Activated T-cell treated with anti-CD3 and anti-CD28 coated beads, Interleukin-2, amount 50 U/mL, for 48 hours (primary cell): ENCODE measurements at places on chromosomes 6 and 20.

DNA sequence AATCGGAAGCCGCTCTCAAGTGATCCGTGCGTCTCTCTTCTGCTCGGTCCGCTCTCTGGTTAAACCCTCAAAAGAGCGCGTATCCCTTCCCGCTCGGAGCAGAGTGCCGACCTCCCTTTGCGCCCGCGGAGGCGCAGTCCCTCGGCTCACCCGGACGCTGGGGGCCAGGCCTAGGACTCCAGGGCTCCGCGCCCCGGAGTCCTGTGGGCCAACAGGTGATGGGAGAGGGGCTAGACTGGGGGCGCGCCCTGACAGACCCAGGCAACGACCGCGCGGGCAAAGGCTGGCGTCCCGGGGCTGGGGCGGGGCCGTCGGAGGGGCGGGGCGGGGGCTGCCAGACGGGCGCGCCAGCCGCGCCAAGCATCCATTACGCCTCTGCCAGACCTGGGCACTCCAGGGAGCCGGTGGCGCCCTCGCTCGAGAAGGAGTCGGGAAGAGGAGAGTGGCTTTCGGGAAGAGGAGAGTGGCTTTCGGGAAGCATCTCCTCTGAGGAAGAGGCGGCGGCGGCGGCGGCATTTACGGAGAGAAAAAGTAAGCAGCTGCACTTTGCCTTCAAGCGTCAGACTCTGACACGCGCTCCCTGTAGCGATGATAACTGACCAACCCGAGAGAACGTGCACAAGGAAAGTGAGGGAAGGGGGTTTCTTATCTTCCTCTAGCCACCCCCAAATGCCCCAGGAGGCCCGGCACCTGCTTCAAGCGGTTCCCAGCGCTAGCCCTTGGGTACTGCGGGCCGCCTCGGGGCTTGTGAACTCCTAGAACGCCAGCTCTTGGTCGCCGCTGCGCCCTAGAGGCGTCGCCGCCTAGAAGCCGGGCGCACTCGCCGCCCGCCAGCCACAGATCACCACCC is 2.6 kb downstream of the EPHA7 start:
- peak; percentile 24 for DNase-seq

- DNase-seq = no peak
Measured at GRCh38 chr6:39182604-39183003, 46.7 kb downstream of the KCNK5 start.

GRCh38 chr6:126788861-126789365 is 329.6 kb upstream of the RSPO3 start:
- no peak for DNase-seq

GRCh38 chr20:32184961-32185603 is 22.5 kb downstream of the PLAGL2 start:
- no peak for DNase-seq

DNA sequence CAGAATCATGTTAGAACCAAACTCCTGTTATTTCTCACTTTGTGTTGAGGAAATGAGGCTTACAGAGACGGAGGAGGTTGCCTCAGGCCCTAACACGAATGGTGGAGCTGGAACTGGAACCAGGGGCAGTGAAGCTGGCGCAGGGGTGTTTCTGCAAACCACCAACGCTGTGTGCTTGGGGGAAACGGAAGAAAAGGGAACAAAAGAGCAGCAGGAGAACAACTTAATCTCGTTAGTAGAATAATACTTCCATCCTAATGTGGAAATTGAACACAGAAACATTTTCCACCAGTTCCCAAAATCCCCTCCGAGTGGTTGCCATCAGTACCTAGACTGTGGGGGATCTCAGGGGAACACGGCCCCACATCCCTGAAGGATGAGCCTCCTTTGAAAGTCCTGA is 103.4 kb upstream of the FRMD1 start:
- DNase-seq = no peak

GRCh38 chr6:3454273-3455010 is 2.4 kb downstream of the SLC22A23 start:
- no peak for DNase-seq

DNA sequence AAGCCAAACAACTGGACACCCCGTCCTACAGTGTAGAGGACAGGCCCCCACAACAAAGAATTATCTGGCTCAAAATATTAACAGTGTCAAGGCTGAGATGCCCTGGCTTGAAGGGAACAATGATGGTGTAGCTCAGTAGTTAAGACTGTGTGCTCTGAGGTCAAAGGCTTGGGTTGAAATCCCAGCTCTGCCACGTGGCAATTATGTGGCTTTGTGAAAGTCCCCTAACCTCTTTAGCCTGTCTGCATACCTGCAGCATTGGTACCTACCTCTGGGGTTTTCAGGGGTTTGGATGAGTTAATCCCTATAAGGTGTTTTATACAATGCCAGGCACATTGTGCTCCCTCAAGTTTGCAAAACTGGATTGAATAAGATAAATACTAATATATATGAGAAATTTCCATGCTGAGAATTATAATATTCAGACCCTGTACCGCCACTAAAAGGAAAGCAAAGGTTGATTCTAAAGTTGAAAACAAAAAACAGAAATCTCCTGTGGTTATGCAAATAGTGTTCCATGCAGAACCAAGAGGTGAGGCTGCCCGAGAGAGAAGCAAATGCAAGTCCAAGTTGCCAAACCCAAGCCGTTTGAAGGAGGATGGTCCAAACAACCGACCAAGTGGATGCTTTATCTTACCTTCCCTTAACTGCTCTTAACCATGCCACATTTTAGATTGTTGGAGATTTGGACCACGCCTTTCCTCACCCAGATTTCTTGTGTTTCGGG is 199.8 kb downstream of the NFATC2 start:
- no peak for DNase-seq

- DNase-seq = no peak
Measured at GRCh38 chr20:17822540-17823408, 123.0 kb downstream of the BANF2 start.

GRCh38 chr20:309306-309840 is 12.0 kb downstream of the ZCCHC3 start:
- DNase-seq = no peak

DNA sequence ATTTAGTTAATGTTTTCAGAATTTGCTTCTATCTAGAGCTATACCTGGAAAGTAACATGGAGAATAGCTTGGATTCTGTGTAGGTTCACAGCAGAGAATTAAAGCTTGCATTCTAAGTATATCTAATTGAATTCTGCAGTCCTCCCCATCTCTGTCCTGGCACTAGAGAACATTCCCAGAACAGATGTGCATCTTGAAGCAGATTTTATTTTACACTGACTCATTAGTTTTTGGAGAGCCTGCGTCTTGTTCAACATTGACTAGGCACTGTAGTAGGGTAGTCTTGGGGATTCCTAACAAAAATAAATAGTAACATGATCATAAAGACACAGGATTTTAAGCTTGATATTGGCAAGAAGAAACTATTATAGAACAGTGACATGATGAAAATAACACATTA is 36.2 kb upstream of the BAG2 start:
- no peak for DNase-seq

DNA sequence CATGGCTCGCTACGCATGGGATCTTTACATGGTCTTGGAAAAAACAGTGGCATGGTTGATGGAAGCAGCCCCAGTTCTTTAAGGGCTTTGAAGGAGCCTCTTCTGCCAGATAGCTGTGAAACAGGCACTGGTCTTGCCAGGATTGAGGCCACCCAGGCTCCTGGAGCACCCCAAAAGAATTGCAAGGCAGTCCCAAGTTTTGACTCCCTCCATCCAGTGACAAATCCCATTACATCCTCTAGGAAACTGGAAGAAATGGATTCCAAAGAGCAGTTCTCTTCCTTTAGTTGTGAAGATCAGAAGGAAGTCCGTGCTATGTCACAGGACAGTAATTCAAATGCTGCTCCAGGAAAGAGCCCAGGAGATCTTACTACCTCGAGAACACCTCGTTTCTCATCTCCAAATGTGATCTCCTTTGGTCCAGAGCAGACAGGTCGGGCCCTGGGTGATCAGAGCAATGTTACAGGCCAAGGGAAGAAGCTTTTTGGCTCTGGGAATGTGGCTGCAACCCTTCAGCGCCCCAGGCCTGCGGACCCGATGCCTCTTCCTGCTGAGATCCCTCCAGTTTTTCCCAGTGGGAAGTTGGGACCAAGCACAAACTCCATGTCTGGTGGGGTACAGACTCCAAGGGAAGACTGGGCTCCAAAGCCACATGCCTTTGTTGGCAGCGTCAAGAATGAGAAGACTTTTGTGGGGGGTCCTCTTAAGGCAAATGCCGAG is 78.2 kb downstream of the ASXL1 start:
- no peak for DNase-seq

DNA sequence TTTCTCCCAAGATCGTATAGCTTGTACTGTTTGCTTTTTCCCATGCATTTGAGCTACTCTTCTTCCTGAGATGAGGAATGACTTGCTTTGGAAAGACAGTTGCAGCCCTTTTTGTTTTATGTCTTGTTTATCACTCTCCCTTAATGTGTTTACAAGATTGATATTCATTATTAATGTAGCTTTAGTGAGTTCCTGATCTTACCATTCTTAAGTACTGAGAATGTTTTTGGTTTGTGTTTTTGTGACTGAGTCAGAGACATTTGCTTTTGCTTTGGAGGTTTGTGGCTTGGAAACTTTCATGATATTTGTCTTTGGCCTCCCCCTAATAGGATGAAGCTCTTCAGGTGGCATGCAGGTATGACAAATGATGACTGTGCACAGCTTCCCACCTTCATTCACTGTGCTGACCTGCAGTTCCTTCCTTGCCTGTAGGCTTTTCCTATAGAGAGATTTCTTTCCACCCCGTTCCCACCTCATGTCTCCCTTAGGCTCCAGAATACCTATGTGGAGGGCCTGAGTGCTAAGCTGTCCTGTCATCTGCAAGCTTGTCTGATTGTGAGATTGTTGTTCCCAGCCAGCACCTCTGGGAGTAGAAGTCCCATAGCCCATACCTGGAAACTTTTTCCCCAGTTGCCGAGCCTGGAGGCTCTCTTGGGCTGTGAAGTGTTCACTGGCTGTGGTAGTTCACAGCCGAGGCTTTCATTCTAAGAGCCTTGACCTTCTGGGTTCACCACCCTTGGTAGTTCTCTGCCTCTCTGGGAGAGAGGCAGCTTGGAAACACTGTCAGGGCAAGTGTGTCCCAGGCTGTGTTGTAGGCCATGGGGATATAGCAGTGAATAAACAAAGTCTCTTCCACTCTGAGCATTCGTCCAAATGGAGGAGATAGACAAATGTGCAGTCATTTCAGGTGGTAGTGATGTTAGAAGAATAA is 27.1 kb downstream of the CDS2 start:
- DNase-seq = no peak

- no peak for DNase-seq
Measured at GRCh38 chr6:125640441-125641150, 108.8 kb upstream of the HEY2 start.

GRCh38 chr6:111552958-111553357 is 52.7 kb downstream of the TRAF3IP2 start:
- no peak for DNase-seq

DNA sequence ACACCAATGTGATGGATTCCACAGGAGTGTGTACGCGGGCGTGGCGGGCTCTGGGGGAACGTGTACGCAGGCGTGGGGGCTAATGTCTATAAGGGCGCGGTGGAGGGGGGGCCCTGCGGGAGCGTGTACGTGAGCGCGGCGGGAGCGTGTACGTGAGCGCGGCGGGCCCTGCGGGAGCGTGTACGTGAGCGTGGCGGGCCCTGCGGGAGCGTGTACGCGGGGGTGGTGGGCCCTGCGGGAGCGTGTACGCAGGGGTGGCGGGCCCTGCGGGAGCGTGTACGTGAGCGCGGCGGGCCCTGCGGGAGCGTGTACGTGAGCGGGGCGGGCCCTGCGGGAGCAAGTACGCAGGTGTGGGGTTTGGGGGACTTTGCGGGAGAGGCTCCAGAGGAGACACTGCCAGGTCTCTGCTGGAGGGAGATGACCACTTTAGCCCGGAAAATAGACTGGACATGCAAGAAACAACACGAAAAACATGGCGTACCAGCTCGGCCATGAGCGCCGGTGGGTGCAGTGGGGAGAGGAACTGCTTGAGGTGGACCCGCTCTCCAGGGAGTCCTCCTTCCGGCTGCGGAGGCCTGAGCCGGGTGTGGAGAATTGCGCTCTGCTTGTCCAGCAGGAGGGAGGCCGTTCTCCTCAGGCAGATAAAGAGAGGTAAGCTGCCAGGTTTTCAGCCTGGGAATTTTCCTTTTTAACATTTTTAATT is 27.8 kb upstream of the SMOC2 start:
- DNase-seq = no peak

DNA sequence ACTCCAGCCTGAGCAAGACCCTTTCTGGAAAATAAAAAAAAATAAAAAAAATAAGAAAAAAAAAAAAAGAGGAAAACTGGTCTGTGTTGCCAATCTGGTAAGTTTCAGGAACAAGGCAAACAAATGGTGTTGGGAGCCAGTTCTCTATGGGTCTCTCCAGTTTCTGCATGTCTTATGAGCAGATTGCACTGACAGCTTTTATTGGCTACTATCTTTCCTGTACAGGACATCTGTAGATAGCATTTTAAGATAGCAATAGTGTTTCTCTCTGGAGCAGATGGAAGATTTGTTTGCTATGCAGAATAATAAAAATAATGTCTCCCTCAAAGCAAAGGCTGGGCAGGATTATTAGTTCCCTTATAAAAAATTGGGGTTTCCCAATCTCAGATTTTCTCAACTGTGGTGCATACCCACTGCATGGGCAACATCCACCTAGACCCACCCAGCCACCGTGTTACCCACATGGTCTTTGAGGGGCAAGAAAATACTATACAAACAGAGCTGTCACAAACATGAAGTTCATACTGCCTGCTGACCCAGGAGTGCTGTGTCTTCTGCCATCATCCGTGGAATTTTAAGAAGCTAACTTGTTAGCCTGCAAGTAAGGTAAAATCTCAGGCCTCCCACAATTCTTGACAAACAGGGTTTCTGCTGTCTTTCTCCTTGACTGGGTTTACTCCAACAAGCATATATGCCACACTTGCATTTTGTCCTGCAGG is 9.5 kb downstream of the GMDS start:
- no peak for DNase-seq

DNA sequence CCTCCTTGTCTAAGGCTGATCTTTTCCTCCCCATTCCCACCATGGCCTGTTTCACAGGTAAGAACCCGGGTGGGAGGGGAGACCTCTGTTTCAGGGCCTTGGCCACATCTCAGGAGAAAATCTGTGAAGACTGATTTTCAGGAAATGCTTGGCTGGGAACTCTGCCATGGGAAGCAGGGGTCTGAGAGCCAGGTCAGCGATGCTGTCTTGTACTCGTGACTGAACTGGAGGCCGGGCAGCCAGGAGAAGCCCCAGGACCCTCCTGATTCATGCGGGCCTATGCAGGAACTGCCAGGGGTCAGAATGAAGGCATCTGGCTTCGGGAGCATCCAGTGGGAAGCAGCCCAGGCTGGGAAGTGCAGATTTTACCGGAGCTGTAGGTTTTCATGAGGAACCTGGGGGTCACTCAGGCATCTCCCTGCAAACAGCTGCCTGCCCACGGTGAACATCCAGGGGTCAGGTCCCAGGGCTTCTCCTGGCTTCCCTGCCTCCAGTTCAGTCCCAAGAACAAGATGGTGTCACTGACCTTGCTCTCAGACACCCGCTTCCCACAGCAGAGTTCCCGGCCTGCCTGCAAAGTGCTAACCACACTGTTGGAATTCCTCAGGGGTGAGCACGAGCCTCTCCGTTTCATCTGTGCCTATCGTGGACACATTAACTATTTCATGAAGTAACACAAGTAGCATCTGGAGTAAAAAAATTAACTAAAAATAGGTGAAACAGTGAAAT is 90.2 kb upstream of the SULF2 start:
- DNase-seq = no peak
